ENCODE measurements at places on chromosomes 7 and 10.

DNA sequence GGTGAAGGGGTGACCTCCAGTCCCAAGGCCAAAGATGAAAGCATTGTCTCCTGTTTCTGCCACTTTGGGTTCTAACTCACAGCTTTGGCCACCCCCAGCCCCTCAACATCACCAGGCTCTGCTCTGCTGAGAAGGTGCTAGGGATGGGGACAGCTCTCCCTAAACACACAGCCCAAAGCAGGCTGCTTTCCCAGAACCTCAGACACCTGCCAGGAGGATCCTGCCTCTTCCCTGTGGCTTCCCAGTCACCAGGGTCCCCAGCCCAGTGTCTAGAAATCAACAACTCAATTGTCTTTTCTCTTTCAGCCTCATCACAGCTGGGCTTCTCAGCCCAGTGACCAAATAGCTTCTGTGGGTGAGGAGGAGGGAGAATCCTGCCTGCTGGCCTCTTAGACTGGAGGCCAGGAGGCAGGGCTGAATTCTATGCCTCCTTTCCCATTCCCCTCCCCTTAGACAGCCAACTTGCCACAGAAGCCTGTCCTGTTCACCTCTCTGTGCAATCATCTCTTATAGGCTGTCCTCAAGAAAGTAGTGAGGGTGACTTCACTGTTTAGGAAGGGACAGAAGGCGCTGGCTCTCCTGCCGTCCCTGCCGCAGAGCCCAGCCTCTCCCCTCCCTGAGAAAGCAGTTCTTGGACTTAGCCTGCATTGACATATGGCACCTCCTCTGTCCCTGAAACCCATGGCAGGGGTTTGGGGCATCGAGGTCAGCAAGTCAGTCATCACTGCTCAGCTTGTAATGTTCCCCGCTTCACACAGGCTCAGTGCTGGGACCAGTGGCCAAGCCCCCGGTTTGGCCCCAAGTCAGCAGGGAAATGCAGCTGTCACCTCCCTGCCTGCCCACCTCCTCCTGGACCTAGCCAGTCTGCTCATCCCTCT is 3.7 kb downstream of the FGF8 start:
- no peak for DNase-seq

- no peak for DNase-seq
Measured at GRCh38 chr7:141752634-141753033, 11.3 kb upstream of the TAS2R3 start.

- no peak for DNase-seq
Measured at GRCh38 chr10:132877473-132877872, 64.9 kb downstream of the CFAP46 start.

DNA sequence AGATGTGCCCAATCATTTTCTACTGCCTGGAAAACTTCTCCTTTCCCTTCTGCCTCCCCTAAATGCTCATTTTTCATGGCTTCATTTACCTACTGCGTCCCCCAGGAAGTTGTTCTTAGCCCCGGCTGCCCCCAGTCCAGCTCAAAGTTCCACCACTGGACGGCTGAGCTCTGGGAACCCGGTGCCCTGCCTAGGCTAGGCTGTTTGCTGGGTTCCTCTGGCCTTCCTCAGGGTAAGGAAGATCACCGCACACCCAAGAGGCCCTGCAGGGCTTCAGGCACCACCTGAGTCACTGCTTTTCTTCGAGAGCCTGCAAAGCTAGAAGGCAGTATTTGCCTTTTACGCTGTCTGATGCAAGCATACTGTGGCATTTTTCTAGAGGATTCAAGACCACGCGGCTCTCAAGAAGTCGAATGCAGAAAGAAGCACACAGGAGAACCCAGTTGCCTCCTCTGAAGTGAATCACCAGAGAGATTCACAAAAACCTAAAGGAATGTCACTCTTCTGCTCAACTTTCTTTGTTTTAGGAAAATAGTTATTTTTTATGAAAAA is 46.7 kb upstream of the ZMIZ1 start:
- no peak for DNase-seq

DNA sequence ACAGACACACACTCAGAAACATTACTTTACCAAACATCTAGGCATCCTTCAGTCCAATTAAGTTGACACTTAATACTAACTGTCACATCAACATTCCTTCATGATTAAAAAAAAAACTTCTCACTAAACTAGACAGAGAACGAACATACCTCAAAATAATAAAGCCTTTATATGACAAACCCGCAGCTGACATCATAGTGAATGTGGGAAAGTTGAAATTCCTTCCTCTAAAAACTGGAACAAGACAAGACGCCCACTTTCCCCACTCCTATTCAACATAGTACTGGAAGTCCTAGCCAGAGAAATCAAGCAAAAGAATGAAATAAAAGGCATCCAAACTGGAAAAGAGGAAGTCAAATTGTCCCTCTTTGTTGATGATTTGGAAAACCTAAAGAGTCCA is 96.9 kb upstream of the PPP1R9A start:
- DNase-seq, result no peak

DNA sequence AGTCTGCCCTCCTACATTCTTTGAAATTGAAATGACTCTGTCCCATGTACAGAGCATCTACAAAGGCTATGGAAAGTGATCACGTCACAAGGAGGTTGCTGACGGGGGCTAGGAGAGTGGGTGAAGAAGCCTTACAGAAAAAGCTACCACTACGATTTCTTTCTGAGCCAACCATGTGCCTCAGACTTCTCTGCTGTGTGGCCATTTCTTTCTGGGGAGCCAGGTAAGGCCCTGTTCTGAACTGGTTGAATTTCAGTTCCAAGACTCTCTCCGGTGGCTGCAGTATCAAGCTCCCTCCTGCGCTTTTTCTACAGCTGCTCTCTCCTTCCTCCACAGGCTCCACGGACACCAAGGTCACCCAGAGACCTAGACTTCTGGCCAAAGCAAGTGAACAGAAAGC is 112.5 kb upstream of the PRSS1 start:
- DNase-seq, result peak; percentile 74

GRCh38 chr7:38660427-38661099 is 29.4 kb upstream of the AMPH start:
- no peak for DNase-seq

DNA sequence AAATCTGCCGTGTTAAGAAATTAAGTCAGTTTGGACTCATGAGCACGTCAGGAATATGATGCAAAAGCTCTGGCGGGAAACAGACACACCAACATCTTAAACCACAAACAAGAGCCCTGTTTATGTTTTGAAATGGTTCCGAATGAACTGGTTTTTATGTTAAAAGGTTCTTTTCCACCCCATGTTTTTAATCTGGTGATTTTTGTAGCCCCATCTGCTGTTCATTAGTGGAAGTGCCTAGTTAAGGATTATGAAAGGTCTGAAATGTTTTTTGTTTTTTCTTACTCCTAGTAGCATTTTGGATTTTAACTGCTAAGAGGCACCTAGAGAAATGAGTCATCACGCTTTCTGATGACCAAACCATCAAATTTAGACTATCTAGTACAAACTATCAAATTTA is 404.1 kb upstream of the MKI67 start:
- no peak for DNase-seq

- no peak for DNase-seq
Measured at GRCh38 chr10:121167534-121168243, 316.5 kb downstream of the WDR11 start.

DNA sequence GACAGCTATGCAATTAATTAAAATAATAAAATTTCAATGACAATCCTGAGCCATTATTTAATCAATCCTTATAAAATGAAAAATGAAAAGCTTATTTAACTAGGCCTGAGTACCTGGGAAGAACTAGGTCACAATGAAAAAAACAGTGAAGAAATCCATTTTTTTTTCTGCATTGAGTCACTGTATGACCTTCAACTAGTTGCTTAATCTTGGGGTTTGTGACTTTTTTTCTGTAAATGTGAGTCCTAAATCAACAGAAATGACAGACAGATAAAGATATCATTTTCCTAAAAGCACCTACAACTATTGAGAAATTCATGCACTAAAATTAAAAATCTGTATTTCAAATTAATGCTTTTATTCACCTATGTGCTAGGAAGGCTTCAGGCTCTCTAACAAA is 96.8 kb downstream of the TMEM26 start:
- DNase-seq, result no peak

GRCh38 chr7:30322271-30323005 is 38.0 kb downstream of the ZNRF2 start:
- no peak for DNase-seq

DNA sequence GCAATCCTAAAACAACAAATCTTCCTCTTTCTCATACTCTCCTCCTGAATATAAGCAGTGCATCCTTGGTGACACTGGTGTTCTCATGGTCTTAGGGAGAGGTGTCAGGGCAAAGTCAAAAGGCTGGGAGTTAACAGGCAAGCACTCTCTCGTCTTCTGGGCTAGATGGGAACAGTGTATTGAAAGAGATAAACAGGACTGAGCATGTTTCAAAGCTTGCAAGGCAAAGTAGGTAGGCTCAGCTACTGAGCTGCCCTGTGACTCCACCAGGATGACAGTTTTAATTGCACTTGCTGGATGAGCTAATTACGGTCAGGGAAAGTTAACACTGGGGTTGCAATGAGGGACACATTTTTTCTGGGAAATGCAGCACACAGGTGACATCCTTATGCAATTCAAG is 554.9 kb upstream of the NRP1 start:
- DNase-seq, result no peak

DNA sequence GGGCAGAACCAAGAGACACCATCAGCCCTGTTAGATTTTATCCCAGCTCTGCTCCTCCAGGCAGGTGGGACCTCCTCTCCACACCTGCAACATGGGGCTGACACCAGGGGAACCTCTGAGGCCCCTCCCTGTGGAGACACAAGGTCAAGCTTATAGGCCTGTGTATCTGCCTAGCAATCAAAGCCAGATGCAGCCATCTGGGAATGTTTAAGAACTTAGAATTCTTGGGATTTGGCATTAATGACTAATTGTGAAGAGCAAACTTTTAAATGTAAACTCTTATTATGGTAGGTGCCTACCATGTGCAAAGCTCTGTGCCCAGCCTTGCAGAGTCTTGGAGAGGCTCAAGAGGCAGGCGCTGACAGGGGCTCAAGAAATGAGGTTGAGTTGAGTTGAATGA is 52.1 kb downstream of the TBATA start:
- no peak for DNase-seq

GRCh38 chr10:61376908-61377368 is 76.2 kb downstream of the TMEM26 start:
- no peak for DNase-seq

- DNase-seq, result no peak
Measured at GRCh38 chr10:110007161-110007700, 553 bp upstream of the ADD3 start.

DNA sequence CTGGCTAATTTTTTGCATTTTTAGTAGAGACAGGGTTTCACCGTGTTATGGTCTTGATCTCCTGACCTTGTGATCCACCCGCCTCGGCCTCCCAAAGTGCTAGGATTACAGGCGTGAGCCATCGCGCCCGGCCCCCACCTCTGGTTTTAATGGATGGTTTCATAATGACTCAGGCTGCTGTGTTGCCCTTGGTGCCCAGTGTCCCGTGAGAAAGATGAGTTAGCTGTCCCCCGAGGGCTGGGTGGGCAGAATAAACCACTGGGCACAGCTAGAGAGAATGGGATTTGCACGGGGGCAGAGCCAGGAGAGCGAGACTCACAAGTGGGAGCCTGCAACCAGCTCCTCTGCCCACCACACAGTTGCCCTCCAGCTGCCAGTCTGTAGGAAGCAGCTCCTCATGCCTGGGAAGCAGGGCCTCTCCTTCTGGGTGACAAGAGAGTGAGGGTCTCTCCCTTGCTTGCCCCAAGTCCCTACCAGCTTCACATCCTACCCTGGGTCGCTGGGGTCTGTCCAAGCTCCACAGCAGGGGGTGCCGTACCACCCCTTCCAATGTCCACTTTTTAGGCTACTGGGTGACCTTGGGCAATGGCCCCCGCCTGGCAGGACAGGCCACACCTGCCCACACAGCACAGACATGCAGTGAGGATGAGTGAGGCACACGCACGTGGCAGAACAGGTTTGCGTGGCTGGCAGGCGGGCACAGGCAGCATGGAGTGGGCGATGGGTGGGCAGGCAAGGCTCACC is 16.1 kb upstream of the NDST2 start:
- no peak for DNase-seq

DNA sequence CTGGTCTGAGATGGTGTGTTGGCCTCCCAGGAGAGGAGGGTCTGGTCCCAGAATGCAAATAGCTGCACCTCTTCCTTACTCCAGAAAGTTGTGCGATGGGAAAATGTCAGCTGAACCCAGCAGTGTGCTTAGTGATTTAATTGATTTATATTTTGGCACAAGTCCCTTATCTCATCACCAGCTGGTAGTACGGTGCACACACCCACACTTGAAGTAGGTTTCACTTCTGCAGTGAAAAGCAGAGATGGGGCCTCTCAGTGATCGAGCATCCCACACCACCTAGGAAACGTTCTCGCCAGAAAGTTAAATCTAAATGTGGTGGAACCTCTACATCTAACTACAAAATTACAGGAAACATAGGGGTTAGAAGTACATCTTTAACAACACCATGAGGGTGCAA is 80.4 kb downstream of the UBE3C start:
- DNase-seq, result no peak

- no peak for DNase-seq
Measured at GRCh38 chr10:70296406-70296899, 12.6 kb upstream of the NPFFR1 start.

Data from T-cell (primary cell).